ENCODE measurements at places on chromosomes 4 and X.

DNA sequence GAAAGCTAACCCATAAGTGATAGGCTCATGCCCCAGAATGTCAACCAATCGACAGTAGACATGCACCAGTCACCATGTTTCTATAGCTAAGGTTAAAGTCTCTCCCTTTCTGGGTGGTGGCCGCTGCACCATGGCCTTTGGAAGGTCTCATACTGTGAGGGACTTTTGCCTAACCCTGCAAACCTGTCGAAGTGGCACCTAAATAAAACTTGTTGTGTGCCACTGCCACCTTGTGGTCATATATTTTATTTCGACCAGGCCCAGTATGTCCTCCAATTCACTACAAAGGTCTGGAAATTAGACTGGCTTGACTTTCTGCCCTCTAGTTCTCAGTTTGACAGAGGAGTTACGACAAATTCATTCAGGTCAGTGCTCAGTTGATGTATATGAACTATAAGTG is 163.1 kb downstream of the SMARCA1 start:
- DNase-seq = no peak

GRCh38 chrX:75642811-75643361 is 120.0 kb upstream of the ZDHHC15 start:
- no peak for DNase-seq

DNA sequence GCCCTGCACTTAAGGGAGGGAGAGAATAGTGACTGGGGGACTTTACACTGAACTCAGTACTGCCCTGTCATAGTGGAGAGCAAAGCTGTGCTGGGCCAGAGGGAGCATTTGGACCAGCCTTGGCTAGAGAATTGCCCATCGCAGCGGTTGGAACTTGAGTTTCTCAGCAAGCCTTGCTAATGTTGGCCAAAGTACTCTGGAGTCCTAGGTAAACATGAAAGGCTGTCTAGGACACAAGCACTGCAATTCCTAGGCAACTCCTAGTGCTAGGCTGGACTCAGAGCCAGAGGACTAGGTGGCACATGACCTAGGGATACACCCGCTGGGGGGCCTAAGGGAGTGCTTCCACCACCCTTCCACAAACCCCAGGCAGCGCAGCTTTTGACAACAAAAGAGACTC is 15.0 kb downstream of the MED14 start:
- DNase-seq = no peak

GRCh38 chrX:12206413-12206812 is 68.1 kb downstream of the FRMPD4 start:
- DNase-seq = no peak

GRCh38 chr4:102787944-102788343 is 27.2 kb upstream of the MANBA start:
- no peak for DNase-seq

- no peak for DNase-seq
Observed at GRCh38 chr4:7002336-7002735, 40.8 kb upstream of the TADA2B start.

GRCh38 chrX:97402333-97402732 is 518.6 kb downstream of the RPA4 start:
- DNase-seq = no peak

GRCh38 chr4:79993476-79993875 is 79.6 kb downstream of the ANTXR2 start:
- DNase-seq = no peak

- no peak for DNase-seq
Observed at GRCh38 chrX:63506320-63506719, 155.2 kb upstream of the SPIN4 start.

- DNase-seq = no peak
Observed at GRCh38 chr4:126209147-126209546, 894.4 kb downstream of the FAT4 start.

- no peak for DNase-seq
Observed at GRCh38 chrX:129959493-129959832, 23.0 kb upstream of the BCORL1 start.

- no peak for DNase-seq
Observed at GRCh38 chrX:11040996-11041395, 70.1 kb upstream of the HCCS start.

DNA sequence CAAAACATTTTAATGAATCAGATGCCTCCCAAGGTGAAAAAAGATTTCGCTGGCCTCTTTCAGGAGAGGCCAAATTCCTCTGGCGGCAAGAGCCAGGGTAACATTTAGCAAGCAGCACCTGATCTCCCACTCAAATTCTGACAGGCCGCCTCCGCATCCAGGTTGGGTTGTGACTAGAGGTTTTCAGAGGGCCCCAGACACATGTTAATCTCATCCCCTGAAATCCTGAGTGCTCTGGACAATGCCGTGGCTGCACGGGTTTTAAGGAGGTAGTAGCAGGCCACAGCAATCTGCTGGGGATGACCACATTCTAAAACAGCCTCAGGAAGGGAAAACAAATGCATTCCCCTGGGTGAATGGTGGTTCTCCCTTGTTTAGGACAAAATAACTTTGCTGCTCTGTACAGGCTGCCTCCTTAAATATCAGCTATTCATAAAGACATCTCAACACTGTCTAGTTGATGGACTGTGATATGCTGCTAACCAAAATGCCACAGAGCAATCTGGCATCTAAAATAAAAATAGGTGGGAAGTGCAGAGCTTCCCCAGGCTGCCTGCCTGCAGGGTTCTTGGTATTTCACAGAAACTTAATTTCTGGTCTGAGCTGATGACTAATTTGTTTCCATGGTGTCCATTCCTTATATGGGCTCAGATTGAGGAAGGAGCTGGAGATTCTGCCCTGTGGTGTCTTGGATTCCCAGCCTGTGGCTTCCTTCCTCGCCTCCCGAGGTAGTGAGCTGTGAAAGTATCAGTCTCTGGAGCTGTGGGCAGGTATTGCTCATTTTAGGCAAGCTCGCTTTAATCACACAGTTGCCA is 202.0 kb downstream of the DCLK2 start:
- DNase-seq = no peak

GRCh38 chr4:6887591-6888371 is 21.8 kb upstream of the TBC1D14 start:
- DNase-seq = no peak

DNA sequence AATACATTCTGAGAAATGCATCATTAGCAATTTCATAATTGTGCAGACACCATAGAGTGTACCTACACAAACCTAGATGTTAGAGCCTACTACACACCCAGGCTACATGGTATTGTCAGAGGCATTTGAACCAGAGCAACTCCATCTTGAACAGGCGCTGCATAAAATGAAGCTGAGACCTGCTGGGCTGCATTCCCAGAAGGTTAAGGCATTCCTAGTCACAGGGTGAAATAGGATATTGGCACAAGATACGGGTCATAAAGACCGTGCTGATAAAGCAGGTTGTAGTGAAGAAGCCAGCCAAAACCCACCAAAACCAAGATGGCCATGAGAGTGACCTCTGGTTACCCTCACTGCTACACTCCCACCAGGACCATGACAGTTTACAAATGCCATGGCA is 116.4 kb downstream of the LARP7 start:
- no peak for DNase-seq

DNA sequence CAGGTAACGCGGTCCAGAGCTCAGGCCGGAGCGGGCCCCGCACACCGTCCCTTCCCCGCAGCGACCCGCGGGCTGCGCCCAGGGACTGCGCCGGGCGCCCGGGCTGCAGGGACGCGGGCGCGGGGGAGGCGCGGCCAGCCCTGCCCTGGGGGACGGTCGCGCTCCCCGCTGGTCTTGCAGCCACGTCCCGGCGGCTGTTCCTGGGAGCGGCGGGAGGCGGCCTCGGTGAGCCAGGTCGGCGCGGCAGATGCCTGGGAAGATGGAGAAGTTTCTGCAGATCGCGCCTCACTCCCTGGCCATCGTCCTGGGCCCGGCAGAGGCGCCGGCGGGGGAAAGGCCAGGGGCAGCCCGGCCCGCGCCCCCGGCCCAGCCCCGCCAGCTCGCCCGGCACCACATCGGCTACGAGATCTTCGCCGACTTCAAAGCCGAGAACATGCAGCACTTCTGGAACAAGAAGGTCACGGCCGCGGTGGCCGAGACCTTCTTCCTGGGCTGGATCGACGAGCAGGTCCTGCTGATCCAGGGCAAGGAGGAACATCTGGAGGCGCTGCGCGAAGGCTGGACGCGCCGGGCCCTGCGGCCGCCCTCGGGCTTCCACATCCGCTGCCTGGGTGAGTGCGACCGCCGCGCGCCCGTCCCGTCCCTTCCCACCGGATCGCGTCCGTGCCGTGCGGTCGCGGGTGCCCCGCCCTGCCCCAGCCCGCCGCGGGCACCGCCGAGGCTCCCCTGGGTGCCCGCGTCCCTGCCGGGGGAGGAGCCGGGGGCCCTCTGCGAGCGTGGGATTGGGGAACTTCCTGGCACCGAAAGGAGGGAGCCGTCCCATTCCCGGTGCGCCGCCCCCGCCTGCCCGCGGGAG is 107.4 kb upstream of the STOX2 start:
- DNase-seq = no peak

DNA sequence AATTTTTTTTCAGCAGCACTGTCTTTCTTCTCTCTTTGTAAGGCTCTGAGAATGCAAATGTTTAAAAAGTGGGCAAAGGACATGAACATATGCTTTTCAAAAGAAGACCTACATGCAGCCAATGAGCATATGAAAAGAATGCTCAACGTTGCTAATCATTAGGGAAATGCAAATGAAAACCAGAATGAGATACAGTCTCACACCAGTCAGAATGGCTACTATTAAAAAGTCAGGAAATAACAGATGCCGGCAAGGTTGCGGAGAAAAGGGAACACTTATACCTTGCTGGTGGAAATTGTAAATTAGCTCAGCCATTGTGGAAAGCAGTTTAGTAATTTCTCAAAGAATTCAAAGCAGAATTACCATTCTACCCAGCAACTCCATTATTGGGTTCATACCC is 51.6 kb downstream of the BMP15 start:
- no peak for DNase-seq

- no peak for DNase-seq
Observed at GRCh38 chrX:117936118-117936517, 180.5 kb downstream of the KLHL13 start.

DNA sequence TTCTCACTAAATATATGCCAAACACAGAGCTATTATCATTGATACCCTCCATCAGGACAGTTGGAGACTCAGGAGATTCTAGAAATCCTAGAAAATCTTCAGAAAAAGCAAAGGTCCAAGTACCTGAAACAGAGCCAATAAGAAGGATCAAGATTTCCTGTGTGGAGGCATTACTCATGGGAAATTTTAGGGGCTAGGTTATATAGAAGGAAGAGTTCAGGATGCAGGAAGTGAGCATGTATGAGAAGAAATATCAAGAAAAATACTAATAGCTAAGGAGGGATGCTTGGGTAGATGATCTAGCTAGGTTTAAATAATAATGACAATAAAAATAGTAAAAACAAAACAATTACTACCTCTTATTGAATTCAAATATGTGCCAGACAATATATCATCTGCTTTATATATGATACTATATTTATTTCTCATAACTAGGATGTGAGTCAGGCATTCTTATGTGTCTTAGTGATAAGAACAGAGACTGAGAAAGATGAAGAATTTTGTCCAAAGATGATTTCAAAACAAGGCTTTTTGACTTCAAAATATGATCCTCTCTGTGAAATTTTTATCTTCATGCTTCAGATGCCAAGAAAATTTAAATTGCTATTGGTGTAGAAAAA is 66.4 kb upstream of the HHIP start:
- DNase-seq = no peak

GRCh38 chrX:96655947-96656623 is 28.6 kb upstream of the DIAPH2 start:
- DNase-seq = no peak

DNA sequence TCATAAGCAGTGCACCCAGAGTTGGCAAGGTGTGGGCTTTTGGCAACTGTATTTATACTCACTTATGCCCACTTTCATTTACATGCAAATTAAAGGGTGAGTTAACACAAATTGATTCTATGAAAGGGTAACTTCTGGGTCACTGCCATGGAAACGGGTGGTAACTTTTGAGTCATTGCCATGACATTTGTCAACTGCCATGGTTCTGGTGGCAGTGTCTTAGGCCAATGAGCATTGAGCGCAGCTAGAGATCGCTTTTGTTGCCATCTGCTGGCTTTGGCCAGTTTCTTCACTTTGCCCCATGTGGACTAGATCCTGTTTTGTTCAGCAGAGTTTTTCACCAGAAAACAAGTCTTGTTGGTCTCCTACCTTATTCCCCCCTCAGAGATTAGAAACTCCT is 170.8 kb upstream of the NUDT6 start:
- no peak for DNase-seq

DNA sequence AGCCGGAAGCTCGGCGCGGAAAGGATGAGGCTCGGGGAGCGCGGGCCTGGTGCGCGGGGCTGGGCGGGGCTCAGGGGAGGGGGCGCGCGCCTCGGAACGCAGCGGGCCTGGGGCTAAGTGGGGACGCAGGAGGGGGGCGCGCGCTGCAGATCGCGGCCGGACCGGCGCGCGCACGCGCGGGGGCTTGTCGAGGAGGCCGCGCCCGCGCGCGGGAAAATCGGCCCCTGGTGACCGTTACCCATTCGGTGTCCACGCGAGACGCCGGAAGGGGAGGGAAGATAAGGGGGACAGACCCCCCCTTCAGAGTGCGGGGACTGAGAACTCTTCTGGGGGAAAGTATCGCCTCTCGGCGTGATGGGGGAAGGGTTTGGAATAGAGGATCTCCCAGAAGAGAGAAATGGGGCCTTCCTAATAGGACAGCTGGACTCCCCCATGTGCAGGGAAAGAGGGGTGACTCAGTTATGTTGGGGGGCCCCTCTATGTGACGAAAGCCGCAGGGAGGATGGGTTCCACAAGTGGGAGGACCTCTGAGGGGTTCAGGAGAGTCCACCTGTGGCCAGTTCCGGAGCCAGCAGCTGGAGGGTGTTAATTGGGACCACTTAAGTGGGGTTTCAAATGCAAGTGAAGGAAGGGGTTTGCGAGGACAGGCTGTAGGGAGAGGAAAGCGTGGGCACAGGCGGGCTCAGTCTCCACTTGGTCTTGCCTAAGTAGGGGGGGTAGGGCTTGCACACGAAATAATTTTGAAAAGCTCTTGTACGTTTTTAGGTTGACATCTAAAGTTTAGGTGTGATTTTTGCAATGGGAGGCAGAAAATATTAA is 584 bp downstream of the SUV39H1 start:
- no peak for DNase-seq

DNA sequence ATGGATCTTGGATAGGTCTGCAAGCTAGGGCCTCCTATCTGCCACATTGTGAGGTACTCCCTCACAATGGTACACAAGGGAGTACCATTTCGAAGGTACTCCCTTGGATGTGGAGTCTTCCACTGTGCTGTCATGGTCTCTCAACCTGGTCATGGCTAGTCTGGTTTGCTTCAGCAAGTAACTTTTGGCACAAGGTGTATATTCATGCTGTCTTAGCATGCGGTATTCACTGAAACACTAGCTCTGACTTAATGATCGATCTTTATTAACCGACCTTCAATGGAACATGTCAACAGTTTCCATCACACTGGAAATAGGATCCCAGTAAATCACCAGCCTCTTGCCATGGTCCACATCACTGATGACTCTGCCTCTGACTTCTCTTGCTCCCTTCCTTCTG is 77.5 kb upstream of the HS3ST1 start:
- DNase-seq = no peak

GRCh38 chrX:21986596-21986995 is 45.5 kb upstream of the PHEX start:
- DNase-seq = no peak

Data from suprapubic skin (tissue), 4 donors.